Left lobe of liver (tissue), 2 donors: ENCODE measurements at places on chromosomes 12 and 14. TPM values are rescaled to one million over a fixed set of nuclear protein-coding genes. Genes with fewer than 3 reads are reported as not detected.

DNA sequence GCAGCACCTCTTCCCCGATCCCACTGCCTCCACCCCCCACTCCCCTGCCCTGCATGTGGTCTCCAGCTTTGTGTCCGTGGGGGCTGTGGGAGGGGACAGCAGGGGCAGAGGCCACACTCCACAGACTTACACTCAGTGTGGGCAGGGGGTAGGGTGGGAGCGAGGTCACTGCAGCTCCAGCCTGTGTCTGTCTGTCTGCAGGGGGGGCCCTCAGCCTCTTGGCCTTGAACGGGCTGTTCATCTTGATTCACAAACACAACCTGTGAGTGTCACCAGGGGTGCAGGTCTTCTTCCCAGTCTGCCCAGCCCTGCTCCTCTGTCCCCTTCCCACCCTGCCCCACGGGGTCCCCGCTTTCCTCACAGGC, 6.5 kb downstream of the NOC4L start:
- no peak for DNase-seq

DNA sequence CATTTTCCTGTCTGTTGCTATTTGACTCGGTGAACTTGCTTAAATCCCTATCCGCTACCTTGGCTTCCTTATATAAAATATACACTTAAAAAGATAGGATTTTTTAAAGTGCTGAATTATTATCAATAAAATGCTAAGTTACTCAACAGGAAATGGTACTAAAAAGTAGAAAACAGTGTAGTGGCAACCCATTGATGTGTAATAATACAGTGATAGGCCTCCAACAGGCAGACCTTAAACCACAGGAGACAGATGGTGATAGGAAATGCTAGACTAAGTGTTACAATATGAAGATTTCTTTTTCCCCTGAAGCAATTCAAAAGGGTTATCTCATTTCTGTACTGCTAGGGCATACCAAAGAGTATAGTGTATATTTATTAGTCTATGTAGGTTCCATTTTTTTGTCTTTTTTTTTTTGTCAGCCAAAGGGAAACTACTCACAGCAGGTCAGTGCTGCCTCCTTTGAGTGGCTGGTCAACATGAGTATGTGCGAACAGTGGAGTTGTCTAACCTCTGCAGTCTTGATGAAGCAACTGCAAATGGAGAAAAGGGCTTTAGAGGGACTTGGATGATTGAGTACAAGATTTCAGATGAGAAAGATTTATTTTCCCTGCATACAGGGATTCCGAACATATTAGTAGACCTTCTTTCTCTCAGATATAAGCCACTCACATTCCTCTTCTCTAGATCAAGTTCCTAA, 183.8 kb downstream of the ACSS3 start:
- DNase-seq = no peak

Gene IGF1
- total RNA-seq = 37.3 TPM

DNA sequence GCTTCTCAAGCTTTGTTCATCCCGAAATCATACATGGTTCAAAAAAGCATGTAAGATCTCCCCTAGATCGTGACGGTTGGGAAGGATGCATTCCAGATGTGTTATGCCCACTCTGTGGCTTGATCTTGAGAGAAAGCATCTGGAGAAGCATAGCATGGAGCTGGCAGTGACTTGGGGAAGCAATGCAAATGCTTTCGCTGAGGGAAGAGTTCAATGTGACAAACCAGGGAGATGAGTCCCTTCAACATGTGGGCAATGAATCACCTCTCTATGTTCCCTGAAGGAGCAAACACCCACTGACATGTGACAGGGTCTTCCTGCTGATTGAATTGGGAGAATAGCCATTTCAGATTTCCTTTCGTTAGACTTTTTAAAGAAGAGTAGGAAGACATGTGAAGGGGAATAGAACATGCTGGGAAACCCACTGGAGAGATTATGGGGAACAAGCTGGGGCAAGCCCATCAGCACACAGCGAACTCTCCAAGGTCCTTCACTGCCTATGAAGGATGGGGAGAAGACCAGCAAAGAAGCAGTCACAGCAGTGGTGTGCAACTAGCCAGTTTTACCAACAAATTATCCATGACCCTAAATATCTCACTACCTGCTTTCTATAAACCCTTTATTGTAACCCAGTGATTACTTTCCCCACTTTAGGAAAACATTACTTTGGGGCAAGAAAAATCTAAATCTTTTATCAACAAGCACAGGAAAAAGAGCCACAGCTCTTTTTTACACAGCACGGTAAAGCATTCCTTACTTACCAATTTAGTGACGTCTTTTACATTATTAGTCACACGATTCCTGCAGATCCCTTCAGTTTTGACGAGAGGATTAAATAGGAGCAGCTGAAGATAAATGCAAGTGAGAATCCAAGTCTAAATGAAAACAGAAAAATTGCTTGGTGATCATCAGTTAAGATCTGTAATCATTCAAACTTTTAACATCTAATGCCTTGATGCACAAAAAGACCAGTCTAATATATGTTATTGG, 35.0 kb downstream of the KITLG start:
- DNase-seq = no peak

GRCh38 chr12:82326905-82327503, 31.2 kb downstream of the CCDC59 start:
- no peak for DNase-seq

DNA sequence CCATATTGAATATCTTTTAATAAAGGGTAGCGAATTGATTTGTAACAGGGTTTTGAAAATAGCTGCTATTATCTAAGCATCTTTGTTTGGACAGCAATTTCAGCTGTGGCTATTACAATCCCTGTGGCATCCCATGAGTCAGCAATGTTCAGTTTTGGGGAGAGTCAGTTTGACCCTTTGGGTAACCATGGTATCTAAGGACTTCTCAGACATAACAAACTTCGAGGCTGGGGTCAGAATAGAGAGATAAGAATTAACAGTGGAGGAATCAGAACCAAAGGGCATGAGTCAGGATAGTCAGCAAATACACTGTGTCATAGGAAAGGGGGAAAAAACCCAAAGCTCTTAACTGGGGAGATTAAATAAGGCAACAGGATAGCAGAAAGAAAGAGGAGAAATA, 11.7 kb upstream of the PTHLH start:
- no peak for DNase-seq

Gene MYO1H
- not detected for total RNA-seq

DNA sequence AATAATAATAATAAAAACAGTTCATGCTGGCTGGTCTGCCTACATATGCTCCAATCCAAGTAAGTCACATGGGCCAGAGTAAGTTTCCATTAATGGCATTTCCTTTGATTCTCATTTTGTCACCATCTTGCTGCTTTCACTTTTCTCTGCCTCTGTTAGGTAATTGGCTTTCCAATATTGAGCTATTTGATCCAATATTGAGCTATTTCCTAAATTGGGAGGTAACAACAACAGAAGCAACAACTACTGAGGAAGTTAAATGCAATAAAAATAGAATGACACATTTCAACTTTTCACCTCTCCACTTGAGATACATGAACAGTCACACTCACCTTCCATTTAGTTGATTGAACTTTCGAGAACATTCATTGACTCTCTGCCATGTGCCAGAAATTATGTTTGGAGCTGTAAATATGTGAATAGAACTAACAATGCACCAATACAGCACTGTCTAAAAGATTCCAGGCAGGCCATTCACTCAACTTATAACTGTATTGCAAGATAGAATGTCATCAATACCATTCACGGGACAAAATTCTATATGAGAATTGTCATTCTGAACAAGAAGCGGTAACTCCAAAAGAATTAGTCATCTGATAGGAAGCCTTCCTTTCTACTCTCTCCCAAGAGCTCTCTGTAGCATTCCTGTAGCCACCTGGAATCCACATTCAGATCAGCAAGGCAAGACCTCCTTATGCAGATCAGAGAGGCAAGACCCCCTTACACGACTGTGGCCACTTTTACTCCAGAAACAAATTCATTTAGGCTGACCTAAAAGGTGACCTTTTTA, 136.4 kb downstream of the PHLDA1 start:
- no peak for DNase-seq

Gene CCNB1IP1
- 30.5 TPM for total RNA-seq

GRCh38 chr14:101962503-101962874, 1.9 kb upstream of the DYNC1H1 start:
- peak; percentile 70 for DNase-seq

GRCh38 chr14:88518592-88519512, 36.0 kb downstream of the PTPN21 start:
- DNase-seq = no peak

Gene IL31
- total RNA-seq = not detected

GRCh38 chr14:55706893-55707292, 126.9 kb downstream of the KTN1 start:
- DNase-seq = no peak

- no peak for DNase-seq
These were observed 20.2 kb downstream of the TNFAIP2 start for GRCh38 chr14:103143506-103143905.

DNA sequence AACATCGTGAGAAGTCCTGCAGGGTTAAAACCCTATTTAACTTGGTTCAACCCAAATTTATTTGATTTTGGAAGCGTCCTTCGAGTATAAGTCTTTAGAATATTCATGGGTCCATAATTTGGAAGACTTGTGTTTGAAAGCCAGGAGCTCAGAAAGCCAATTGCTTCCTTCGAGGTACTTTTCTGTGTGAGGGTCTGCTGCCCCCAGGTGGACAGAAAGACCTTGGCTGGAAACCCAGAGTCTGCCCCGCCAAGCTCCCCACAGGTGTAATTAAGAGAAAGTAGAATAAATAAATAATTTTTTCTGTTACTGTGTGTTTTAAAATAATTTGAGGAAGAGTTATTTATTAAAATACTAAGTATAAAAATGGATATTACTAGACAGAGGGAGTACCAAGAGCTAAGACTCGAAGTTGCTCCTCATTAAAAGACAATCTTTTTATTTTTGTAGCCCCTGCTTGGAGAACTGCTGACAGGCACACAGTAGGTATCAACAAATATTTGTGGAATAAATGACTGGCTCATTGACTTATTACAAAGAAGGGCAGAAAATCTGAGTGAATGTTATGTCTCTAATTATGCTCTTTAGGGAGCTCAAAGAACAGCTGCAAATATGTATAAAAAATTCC, 105.8 kb downstream of the PAH start:
- no peak for DNase-seq

GRCh38 chr12:13199592-13199991, 3.1 kb downstream of the EMP1 start:
- DNase-seq = no peak

DNA sequence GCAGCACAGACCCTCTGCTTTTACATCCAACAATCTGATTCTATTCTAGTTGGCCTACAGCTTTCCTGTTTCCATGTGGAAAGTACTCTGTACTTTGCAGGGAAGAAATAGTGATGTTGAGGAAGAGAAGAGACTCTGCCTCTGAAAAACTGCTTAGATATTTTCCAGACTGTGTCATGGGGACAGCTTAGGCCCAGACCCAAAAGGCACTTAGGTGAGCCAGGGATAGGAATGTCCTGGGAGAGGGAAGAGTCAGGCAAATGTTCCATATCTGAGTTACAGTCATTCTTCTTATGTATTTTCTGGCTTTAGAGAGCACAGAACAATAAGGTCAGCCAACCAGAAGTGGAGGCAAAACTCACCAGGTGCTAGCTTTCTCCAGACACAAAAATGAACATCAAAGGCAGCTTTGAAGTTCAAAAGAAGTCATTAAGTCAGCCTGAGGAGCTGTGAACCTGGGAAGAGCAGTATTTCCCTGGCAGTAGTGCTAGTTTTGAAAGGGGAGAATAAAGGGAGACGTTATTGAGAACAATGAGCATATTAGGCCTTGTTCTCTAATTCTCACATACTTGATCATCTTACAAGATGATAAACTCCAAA, 199.7 kb upstream of the LMNTD1 start:
- no peak for DNase-seq

Gene PHLDA1
- total RNA-seq = 2.2 TPM

Gene TULP3
- total RNA-seq = 2.7 TPM

Gene GARIN6
- not detected for total RNA-seq

Gene FAM186B
- total RNA-seq = 1.2 TPM

Gene BEGAIN
- 0.70 TPM for total RNA-seq

Gene GALC
- total RNA-seq = 7.6 TPM

DNA sequence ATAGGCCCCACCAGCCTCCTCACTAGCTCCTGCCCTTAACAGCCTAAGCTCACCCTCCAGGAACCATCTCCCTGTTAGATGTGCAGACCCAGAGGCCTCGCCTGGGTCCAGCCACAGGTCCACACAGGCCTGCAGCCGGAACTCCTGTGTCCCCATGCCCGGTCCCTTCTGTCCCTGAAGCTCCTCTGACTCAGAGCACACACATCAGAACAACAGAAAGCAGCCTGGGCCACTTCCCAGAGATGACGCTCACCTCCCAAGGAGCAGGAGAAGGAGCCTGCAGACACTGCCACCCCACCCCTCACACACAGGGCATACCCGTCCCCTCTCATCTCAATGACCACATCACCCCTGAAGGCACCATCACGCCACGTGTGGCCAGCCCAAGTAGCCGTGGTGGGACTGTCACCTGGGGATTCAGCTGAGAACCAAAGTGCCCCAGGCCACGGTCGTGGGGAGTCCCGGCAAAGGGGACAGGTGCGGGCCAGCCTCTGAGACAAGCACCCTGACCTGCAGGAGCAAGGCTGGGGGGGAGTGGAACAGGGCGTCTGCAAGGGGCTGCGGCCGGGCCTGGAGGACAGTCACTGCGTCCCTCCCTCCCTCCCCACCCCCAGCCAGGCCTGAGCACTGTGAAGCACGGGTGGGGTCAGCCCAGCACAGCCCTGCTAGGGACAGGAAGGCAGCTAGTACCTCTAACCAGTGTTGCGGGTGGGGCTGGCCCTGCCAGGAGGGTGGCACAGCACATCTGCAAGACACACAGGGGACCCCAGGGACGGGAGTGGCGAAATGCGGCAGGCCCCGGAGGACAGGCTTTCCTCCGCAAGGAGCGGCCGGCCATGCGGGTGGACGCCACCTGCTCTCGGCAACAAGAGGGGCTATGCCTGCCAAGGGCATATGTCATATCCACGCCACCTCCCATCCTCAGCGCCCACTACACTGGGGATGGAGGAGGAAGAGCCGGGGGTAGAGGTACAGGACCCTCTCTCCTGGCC, 5.5 kb downstream of the AKT1 start:
- no peak for DNase-seq

DNA sequence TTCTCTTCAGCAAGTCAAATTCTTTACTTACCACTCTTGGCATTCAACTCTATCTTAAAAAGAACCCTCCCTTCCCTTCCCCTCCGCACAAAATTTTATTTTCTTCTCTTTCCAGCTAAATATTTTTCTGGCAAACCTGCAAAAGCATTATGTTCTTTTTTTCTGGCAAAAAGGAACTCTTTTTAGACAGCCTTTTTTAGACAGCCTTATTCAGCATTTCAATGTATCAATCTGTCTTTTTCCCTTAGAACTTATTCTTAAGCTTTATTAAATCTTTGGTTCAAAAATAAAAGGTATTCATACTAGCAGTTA, 50.5 kb downstream of the SPTLC2 start:
- DNase-seq = no peak
